Stimulated activated CD4-positive, alpha-beta T cell treated with anti-CD3 and anti-CD28 coated beads, TNF-alpha, amount 100 ng/mL, for 1 hour (primary cell): ENCODE measurements at places on chromosomes 3 and 15.

DNA sequence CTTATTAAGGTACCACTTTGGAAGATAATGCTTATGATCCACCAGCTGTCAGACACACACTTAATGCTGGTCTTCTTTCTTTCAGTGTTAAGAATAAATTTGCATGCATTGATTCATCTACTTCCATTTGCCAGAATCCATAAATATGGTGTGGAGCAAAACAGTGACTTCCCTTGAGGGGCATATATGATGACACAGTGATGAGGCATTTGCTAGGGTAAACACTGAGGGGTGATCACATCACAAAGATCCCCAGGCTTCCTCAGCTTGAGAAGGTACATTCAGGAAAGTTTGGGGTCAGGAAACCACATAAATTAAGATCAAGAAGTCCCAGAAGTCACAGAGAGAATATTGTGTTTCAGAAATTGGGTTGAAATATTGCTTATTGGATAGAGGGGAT, 9.9 kb upstream of the ZBED2 start:
- no peak for DNase-seq

DNA sequence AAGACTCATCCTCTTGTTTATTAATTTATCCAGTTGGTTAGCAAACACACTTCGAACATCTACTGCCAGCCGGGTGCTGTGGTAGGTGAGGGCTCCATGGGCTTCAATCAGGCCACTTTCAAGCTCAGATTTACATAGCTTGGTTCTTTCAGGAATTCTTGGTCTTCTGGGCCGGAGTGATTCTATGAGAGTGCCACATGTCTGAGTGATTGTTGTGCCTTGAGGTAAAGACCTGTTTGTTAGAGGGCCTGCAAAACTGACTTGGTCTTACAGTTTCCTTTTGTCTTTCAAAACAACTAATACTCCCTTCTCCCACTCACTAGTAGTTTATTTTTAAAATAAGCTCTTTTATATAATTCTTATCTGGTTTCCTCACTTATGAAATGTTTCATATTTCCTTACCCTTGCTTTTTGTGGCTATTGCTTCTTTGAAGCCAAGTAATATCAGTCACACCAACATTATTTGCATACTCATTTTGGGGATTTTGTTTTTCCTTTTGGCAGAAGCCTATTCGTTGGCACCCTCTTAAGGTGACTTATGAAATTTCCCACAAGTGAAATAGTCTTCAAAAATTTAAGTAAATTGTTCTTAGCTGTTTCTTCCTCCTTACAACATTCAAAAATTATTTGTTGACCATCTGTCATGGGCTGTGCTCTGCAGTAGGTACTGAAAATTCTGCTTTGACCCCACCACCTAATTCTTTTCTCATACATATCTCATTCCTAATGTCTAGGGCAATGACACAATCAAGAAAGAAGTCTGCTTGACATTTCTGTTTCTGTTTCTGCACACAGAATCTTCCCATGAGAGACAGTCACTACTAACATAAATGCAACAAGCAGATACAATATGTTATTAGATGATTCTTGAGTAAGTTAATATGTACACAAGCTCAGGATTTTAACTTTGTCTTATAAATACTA, 120.2 kb downstream of the LRRC28 start:
- no peak for DNase-seq

DNA sequence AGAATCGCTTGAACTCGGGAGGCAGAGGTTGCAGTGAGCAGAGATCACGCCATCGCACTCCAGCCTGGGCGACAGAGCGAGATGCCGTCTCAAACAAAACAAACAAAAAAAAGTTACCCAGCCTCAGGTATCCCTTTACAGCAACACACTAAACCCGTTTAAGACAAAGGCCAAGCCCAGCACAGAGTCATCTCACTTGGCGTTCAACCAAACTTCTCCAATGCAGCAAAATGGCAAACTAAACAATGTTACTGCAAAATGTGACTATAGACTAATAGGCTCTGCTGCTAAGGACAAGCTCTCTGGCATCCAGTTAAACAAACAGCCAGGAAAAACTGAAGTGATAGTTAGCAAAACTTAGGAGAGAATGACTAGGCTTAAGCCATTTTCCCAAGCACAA, 6.4 kb upstream of the FAM219B start:
- no peak for DNase-seq

DNA sequence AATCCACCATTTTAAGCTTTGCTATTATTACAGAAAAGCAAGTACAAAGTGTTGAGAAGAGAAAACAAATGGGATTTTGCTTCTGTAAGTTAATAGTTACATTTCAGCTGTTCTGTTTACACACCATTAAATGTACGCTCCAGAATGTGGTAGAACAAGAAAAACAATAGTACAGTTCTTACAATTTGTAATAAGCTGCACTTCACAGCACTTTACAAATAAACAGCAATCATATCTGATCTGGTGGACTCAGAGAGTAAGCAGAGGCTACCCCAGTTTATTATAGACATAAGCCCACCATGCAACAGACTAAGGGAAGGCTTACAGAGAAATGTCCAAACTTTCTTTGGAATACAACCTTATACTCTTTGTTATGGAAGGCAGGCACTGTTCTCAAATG, 126.4 kb downstream of the OXSM start:
- DNase-seq = no peak

- no peak for DNase-seq
Observed at GRCh38 chr3:119632216-119632615, 28.2 kb downstream of the POPDC2 start.

- DNase-seq = no peak
Observed at GRCh38 chr3:55554634-55555425, 67.7 kb upstream of the WNT5A start.

DNA sequence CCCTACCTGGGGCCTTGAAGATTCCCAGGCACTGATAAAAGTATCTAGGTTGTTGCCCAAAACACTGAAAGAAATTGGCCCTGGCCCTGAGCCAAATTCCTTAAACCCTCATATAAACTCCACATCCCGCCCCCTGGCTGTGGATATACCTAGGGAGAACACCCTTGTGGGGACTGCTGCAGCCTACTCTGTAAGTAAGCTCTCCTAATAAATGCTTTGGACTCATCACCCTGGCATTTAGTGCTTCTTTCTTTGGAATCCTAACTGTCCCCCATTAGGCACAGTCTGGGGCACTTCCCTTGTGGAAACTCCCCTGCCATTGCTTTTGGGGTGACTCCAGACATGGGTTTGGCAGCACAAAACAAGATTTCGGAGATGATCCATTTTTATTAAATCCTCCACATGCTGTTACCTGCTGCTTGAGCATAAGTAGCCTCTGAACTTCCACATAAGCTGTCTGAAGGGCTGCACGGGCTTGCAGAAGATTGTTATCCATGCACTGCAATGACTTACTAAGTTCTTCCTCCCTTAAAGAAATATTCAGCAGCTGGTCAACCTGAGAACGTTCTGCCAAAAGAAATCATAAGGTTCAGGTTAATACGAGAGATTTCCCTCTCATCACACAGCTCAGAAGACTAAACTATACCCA, 46.4 kb downstream of the ZNF106 start:
- DNase-seq = no peak

GRCh38 chr3:171777596-171777995, 32.7 kb downstream of the PLD1 start:
- no peak for DNase-seq

GRCh38 chr3:32399030-32399620, 7.5 kb downstream of the CMTM7 start:
- DNase-seq = no peak

GRCh38 chr15:89018207-89018606, 70.0 kb upstream of the ABHD2 start:
- no peak for DNase-seq

GRCh38 chr3:32136703-32137102, 30.3 kb downstream of the GPD1L start:
- DNase-seq = no peak

DNA sequence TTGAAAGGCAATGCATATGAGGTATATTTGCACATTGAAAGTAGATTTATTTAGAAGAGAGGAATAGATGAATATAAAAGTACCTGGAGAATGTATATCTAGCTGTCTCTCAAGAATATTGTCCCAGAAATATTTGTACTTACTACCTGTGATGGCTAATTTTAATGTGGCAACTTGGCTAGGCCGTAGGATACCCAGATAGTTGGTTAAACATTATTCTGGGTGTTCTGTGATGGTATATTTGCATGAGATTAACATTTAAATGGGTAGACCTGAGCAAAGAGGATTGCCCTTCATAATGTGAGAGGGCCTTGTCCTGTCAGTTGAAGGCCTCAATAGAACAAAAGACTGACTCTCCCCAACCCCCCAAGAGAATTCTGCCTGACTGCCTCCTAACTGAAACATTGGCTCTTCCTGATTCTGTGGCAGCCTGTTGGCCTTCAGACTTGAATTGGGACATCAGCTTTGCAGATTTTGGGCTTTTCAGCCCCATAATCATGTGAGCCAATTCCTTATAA, 69.4 kb upstream of the FILIP1L start:
- DNase-seq = no peak

GRCh38 chr15:42194513-42194912, 13.6 kb downstream of the VPS39 start:
- no peak for DNase-seq

- no peak for DNase-seq
Observed at GRCh38 chr3:62920466-62920784, 45.2 kb upstream of the CADPS start.

- DNase-seq = no peak
Observed at GRCh38 chr3:66823009-66823397, 175.1 kb upstream of the KBTBD8 start.

DNA sequence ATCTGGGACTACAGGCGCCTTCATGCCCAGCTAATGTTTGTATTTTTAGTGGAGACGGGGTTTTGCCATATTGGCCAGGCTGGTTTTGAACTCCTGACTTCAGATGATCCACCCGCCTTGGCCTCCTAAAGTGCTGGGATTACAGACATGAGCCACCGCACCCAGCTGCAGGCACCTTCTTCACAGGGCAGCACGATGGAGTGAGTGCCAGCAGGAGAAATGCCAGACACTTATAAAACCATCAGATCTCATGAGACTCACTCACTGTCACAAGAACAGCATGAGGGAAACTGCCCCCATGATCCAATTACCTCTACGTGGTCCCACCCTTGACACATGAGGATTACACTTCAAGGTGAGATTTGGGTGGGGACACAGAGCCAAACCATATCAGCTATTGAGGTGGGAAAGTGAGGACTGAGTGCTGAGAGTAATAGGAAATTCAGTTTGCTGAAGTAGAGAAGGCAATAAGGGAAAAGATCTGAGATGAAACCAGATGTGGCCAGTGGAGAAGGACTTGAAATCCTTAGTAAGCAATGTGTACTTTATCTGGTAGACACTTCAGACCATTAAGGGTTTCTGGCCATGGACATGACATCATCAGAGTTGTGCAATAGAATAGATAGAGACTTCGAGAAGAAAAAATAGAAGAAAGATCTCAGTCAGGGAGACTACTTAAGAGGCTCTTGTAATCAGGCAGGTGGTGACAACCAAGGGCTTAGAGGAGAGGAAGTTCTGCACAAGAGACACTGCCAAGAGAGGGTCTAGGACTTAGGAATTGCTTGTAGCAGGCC, 18.1 kb upstream of the ATP13A5 start:
- DNase-seq = no peak

GRCh38 chr3:71048948-71049347, 534.6 kb downstream of the FOXP1 start:
- DNase-seq = no peak

GRCh38 chr3:107523539-107524325, 970 bp downstream of the BBX start:
- DNase-seq = peak; percentile 38

- DNase-seq = no peak
Observed at GRCh38 chr15:62147551-62147950, 17.5 kb downstream of the C2CD4B start.

- DNase-seq = no peak
Observed at GRCh38 chr3:171781711-171782127, 28.6 kb downstream of the PLD1 start.

DNA sequence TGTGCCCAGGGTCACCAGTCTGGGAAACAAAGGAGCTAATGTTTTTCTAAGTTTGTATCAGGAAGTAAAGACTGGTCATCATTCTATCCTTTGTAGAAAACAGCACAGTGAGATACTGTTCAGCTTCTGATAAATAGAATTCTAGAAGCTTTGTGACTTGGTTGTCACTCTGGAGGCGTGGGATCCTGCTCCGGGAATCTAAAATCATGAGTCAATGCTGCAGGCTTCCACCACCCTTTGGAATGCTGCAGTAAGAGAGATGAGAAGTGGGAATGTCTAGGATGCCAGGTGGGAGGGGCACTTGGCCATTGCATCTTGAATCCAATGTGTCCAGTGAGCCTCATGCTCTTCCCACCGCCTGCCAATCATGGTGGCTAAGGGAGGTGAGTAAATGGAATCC, 40.9 kb downstream of the SAMMSON start:
- no peak for DNase-seq

DNA sequence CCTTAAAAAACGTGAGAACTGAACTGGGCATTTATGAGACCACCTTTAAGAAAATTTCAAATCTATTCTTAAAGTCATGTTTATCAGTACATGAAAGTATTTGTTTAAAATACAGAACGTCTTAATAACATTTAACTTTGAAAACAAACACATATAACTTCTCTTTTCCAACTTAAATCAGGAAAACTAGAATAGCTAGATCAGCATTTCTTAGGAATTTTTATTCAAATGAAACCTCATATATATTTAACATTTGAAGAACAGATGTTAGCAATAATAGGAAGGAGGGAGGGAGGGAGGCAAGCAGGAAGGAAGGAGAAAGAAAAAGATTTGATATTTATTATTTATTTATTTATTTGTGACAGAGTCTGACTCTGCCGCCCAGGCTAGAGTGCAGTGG, 120.2 kb downstream of the NR1I2 start:
- DNase-seq = no peak

GRCh38 chr3:24270204-24270691, 224.4 kb downstream of the THRB start:
- no peak for DNase-seq

- DNase-seq = no peak
Observed at GRCh38 chr3:135691240-135691639, 274.3 kb upstream of the PPP2R3A start.

GRCh38 chr3:190318666-190319065, 3.6 kb downstream of the CLDN1 start:
- no peak for DNase-seq

GRCh38 chr15:27027229-27027628, 56.2 kb downstream of the GABRG3 start:
- DNase-seq = no peak

- DNase-seq = no peak
Observed at GRCh38 chr3:57041674-57042073, 18.8 kb upstream of the SPATA12 start.

GRCh38 chr3:51974277-51974962, 444 bp upstream of the ABHD14A start:
- no peak for DNase-seq

- DNase-seq = no peak
Observed at GRCh38 chr3:185796431-185797107, 28.3 kb downstream of the IGF2BP2 start.

- DNase-seq = no peak
Observed at GRCh38 chr3:172148241-172148640, 108.9 kb downstream of the FNDC3B start.

GRCh38 chr3:157156837-157157635, 2.9 kb downstream of the CCNL1 start:
- no peak for DNase-seq

- no peak for DNase-seq
Observed at GRCh38 chr15:60004846-60005351, 788 bp downstream of the FOXB1 start.

- no peak for DNase-seq
Observed at GRCh38 chr15:59817834-59818233, 128.7 kb upstream of the BNIP2 start.

- DNase-seq = no peak
Observed at GRCh38 chr3:13359916-13360315, 60.2 kb downstream of the NUP210 start.
